AML-193 (cell line): ENCODE measurements at places on chromosomes 7 and 10.
A peak's percentile ranks its signal among the peaks of the same experiment; 100 is the strongest.

- DNase-seq: no peak
These were observed 7.3 kb upstream of the RHOBTB1 start for GRCh38 chr10:60951272-60951724.

DNA sequence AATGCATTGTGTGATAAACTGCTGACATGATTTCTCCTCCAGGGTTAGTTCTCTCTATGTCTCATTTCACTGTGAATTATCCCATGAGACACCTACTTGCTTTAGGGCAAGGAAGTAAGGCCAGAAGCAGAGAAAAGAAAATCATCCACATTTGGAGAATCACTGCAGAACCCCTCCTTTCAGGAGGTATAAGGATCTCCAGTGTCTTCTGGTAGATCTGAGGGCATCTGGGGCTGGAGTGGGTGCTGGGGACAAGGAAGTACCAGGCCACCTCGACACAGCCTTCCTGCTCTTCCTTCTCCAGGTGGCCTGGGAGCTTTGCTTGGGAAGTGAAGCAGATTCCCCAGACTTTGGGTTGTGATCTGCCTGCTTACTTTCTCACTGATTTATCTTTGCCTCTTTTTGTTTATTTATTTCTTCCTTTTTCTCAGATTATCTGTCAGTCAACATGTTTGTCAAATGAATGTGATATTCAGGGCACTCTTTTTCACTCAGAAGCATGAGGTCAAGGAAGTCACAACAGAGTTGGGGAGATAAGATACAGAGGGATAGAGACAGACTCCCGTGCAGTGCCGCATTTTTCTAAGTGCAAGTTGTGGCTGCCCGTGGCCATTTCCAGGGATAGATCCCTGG, 12.4 kb upstream of the CAMK2G start:
- DNase-seq: no peak

DNA sequence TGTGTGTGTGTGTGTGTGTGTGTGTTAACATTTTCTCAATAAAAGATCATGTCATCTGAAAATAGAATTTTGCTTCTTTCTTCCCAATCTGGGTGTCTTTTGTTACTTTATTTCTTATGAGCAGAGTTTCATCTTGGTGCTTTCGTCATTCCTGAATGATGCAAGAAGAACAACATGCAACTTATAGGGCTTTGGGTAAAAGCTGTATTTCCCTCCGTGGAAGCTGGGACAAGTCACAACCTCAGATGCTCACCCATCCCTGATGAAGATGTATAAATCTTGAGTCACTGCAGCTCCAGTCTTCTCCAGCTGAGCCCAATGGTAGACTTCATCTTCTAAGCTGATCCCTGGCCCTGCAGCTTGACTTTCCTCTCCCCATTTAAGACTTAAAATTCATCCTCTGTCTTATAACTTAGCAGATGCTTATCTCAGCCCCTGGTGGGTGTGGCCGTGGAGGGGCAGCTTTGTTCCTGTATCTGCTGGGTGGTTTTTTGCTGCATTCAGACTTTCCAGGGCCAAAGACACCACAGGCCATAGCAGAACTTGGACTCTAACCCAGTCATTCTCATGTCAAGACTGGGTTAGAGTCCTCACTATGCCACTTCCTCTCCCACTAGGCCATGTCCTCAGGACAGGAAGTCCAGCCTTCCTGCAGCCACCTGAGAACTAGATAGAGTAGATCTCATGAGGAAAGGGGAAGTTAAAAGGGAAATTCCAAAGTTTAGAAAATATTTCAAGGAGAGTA, 356.4 kb downstream of the TNS3 start:
- DNase-seq: no peak

- no peak for DNase-seq
These were observed 193.4 kb upstream of the MBL2 start for GRCh38 chr10:52965938-52966401.

GRCh38 chr10:119445311-119445934, 97.1 kb downstream of the RGS10 start:
- DNase-seq: peak; percentile 63
